ENCODE measurements at places on chromosomes 3 and 15. TPM values are rescaled to one million over a fixed set of nuclear protein-coding genes. Genes with fewer than 3 reads are reported as not detected.

HDC gene
- total RNA-seq: not detected

DNA sequence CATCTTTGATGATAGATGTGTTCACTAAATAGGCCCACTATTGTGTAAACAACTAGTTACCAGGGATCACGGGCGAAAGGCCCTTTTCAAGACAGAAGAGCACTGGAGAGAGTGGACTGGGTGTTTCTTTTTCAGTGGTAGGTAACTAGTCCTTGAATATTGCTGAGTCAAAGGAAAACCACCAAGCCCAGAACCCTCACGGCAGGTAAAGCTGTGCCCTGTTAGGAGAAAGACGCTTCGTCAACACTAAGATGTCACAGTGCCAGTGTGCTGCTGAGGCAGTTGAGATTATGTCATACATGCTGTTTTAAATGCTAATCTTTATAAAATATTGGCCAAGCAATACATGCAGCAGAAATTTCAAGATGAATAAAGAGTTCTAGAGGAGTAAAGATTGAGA, 578.6 kb downstream of the PYDC2 start:
- no peak for DNase-seq

DNA sequence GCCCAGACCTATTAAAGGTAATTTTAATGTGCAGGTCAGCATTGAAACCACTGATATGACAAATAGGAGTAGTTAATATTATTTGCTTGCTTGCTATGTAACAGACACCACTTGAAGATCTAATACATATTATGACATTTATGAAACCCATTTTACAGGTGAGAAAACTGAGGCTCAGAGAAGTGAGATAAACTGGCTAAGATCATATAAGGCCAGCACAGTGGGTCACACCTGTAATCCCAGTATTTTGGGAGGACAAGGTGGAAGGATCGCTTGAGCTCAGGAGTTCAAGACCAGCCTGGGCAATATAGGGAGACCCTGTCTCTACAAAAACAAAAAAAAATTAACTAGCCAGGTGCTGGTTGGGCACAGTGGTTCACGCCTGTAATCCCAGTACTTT, 33.1 kb upstream of the EIF4A2 start:
- no peak for DNase-seq

- DNase-seq: no peak
These were observed 75.2 kb downstream of the EEFSEC start for GRCh38 chr3:128228366-128228910.

GRCh38 chr3:160801386-160802118, 45.5 kb downstream of the PPM1L start:
- DNase-seq: no peak

DNA sequence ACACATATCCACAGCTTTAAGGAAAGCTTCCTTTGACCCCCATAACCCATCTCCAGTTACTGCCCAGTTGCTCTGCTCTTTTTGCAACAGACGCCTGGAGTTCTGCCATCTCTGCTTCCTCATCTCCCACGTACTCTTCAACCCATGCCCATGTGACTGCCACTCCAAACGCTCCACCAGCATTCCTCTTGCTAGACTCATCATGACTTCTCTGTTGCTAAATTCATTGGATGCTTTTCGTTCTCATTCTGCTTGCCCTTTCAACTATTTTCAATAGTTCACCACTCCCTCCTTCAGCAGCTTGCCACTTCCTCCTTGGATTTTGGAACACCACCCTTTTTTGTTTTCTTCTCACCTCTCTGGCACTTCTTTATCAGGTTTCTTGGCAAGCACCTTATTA, 2.7 kb upstream of the KNSTRN start:
- peak; percentile 72 for DNase-seq

DNA sequence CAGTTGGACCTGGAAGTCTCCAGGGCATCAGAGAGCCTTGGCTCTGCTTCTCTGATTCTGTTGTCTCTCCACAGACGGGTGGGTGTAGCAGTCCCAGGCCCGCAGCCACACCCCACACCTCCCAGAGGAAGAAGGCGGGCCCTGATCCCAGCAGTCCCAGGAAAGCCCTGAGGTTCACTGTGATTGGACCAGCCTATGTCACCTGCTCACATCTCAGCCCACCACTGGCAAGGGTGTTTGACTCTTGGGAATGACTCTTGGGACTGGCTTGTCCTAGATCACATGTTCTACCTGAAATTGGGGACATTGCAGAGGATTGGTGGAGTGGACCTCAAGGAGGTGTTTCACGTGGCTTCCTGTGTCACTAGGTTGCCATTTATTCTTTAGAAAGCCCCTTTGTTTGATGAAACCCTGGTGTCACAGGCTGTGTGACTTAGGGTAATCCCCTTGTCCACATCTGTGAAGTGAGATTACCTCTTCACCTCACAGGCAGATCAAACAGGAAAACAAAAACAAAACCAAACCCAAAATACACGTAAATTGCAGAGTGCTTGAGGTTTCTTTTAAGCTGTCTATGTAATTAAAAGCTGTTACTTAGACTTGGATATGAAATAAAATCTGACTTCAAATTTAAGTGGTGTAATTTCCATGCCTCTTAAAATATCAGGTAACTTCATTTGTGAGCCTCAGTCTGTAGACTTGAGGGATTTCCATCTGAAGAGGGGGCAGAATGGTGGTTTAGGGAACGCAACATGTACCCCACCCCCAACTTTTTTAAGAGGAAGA, 26.7 kb downstream of the FLNB start:
- no peak for DNase-seq

TMC3 gene
- not detected for total RNA-seq

GRCh38 chr3:122092460-122093165, 37.5 kb downstream of the CD86 start:
- no peak for DNase-seq

DNA sequence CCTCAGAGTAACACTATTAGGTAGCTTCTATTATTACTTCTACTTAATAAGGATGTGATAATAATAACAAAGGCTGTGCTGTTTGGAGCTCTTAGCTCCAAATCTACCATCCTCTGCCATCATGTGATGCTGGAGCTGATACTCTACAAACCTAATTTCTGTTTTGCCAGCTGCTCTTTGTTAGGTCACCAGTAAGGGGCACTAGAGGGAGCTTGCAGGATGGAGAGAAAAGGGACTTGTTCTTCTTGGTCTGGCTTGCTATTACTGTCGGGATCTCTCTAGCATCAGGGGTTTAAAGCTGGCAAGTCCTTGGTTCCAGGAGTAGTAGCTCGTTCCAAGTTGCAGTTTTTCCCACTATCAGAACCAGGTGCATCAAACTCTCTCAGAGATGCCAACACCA, 194.9 kb upstream of the KBTBD8 start:
- DNase-seq: no peak

- DNase-seq: no peak
These were observed 10.2 kb upstream of the CPOX start for GRCh38 chr3:98603580-98603979.

SLC12A1 gene
- not detected for total RNA-seq

ABCF3 gene
- 57.9 TPM for total RNA-seq

DNA sequence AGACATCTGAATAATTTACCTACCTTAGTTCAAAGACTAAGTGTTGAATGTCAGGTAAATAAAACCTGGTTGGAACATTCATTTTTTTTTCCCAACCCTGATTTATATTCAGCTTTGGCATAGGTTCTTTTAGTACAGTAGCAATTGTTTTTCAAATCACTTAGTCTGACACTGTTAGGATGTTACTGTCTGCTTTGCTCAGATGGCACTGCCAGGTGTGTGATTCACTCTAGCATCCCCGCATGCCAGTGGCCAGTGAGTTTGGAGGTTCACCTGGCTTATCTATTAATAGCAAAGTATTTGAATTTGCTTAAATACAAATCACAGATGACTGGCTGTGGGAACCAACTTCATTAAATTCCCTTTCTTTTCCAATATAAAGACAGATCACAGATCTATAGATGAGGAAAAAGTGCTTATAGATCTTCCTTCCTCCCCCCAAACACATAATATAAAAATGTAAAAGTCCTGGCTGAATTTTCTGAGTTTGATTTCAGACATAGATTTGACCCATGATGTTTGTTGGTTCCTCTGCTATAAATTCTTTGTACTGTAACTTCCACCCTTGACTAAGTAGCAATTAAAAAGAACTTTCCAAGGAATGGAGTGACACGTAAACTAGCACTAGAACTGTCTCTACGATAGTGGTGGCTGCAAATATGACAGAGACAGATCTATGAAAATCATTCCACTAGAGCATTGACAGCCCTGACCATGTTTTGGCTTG, 3.9 kb downstream of the THBS1 start:
- DNase-seq: no peak

DNA sequence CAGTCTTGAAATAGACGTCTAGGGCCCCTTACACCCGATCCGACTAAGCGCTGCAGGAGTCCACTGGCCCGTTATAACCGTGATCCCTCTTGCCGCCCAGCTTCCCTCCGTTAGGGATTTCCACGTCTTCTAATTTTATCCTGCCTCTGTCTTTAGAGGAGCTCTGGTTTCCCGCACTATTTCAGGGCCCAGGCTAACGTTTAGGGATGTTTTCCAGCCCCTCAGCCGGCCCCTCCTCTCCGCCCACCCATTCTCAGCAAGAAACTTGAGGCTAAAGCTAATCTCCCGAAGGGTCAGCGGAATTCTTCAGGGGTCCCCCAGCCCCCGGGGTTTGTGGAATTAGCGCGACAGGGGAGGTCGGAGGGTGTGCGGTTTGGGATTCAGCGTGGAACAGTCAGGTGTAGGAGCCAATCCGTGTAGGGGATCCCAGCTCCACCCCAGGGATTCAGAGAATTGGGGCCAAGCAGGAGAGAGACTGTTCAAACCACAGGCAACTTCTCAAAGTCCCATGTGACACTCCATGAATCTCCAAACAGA, 1.6 kb downstream of the PTX3 start:
- DNase-seq: no peak

DNA sequence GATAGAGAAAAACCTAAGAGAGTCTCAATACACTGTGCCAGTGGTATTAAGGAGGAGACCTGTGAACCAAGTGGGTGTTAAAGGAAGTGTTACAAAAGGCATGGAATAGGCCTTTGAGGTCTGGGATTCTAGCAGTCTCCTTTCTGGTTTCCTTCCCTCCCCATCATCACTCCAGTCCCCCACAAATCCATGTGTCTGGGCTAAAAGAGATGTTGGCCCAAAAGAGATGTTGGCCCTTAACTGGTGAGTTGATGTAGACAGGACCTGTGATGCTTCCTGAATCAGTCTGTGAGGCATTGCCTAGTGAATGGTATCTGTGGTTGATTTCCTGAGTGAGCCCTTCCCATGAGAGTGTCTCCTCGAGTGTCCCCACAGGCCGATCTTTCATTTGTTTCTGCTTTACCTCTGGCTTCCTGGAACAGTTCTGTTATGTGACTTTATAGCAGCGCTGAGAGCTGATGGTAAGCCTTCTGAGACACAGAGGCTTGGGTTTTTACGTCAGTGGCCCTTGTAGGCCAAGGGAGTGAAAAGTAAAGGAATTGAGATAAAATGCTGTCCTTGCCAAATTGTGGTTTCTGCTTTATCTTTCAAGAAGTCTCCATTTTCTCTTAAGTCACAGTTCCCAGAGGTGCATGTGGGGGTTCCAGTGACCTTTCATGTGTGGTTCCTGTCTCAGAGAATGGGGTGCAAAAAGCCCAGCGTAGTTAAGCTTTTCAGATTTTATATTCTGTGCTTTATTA, 87.8 kb downstream of the KLHL25 start:
- no peak for DNase-seq

- no peak for DNase-seq
These were observed 51.8 kb upstream of the ZDHHC23 start for GRCh38 chr3:113895964-113896363.

GRCh38 chr3:181581656-181582055, 130.1 kb upstream of the SOX2 start:
- no peak for DNase-seq

CADM2 gene
- 0.14 TPM for total RNA-seq

SST gene
- not detected for total RNA-seq

Measured in kidney epithelial cell (primary cell).